ENCODE measurements at places on chromosomes 5 and 9. TPM values are rescaled to one million over a fixed set of nuclear protein-coding genes. Genes with fewer than 3 reads are reported as not detected.

The WNT8A gene
- not detected for total RNA-seq

DNA sequence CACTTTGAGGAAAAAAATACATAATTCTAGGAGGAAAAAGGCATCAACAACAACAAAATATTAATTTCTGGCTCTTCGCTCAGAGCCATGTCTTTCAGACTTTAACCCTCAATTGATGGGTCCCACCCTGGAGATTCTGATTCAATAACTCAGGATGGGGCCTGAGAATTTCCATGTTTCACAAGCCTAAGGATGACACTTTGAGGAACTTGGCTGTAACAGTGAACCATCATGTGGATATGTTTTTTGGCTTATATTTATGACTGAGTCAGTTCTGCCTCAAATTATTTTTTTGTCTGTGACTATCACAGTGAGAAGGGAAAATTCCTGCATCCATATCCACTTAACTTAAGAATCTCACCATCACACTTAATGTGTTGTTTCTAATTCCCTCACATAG lies 504.6 kb downstream of the RASEF start:
- no peaks in the 10 kb centered on the region for H3K4me1 ChIP-seq
- H3K27me3 ChIP-seq: no peaks in the 10 kb centered on the region
- DNase-seq: no peak
- H3K36me3 ChIP-seq: no peaks in the 10 kb centered on the region

- no peak for DNase-seq
- peak overlapping the region; percentile 88 for H3K27ac ChIP-seq
- H3K4me1 ChIP-seq: peaks cover 66% of the 10 kb centered on the region
Observed at GRCh38 chr5:179620703-179621350, 2.6 kb downstream of the HNRNPH1 start.

DNA sequence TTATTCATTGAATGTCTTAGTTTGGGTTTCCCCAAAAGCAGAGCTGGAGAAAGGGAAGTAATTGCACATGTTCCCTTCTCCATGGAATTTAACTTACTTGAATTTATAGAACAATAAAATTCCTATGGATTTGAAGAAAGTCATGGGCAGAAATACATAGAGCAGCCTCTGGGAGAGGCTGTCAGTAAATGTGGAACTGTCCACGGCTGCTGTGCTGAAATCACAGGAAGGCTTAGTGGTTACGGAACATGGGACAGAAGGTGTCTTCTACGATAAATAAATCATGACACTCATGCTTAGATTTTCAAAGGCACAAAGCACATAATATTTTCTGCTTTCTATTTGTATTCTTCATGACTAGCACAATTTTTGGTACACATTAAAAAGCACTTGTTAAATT lies 440.6 kb upstream of the IZUMO3 start:
- H3K4me3 ChIP-seq: no peak overlapping the region
- no peaks in the 10 kb centered on the region for H3K36me3 ChIP-seq
- H3K27ac ChIP-seq: no peak overlapping the region

- no peaks in the 10 kb centered on the region for H3K27me3 ChIP-seq
- DNase-seq: no peak
- H3K4me1 ChIP-seq: peaks cover 13% of the 10 kb centered on the region
- peak overlapping the region; percentile 77 for H3K4me3 ChIP-seq
- H3K27ac ChIP-seq: peak overlapping the region; percentile 85
Observed at GRCh38 chr5:102670224-102670836, 84.8 kb upstream of the PAM start.
